ENCODE measurements at places on chromosomes 12 and 14. TPM values are rescaled to one million over a fixed set of nuclear protein-coding genes. Genes with fewer than 3 reads are reported as not detected.

DNA sequence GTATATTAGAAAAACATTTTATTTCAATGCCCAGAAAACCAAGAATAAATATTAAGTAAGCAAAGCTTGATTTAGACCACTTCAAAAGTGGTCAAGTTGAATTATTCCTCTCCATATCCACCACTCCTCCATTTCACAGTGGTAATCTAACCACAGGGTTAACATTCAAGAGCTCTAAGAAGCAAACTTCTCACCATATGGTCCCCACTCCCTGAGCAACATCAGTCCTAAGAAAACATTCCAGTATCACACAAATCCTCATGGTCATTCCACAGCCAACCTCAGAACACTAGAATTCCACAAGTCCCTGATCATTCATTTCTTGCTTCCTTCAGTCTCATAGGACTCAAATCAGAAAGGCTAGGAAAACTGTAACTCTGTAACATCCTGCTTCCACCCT is 47.9 kb downstream of the ST8SIA1 start:
- DNase-seq, result no peak

DNA sequence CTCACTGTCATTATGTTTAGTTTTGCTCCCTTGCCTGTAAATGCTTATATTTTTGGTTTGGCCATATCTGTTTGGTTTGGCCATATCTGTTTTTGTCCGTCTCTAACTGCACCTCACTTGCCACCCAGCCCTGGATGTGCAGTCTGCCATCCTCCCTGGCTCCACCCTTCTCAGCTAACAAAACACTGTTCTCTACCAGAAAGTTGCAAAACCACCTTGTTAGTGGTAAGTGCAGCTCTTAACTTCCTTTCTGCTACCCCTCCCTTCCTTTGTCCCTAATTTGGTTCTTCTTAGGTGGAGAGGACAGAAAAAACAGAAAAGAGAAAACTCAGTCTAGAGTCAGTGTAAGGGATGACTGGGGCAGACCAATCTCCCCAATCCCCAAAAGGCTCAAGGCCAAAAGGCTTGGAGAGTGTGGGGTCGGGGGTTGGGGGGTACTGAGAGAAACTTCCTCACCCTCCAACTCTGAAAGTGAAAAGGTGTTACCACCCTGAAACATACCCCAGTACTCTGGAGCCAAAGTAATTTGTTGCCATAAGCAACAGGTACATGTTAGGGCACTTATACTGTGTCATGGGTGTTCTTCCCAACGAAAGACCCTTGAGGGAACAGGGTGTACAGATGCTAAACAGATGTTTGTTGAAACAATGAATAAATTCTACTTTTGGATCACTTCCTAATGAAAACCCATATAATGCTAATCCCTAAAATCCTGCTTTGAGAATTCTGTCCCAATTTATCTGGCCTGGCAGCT is 5.0 kb downstream of the BIN2 start:
- no peak for DNase-seq

PRORP gene
- 24.9 TPM for total RNA-seq

DNA sequence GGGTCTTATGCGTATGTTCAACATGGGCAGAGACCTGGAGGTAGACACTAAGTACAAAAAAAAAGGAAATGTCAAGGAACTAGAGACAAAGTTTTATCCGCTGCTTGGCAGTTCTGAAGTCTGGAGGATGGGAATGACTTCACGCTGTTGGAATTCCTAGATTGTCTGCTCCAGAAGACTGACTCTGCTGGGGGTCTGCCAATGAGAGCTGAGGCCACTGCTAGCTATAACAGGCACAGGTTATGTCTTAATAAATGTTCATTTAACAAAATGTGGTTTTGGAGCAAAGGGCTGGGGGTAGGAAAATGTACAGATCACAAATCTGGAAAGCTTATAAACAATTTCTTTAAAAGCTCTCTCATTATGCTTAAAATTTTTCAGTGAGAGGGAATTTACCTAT is 5.9 kb downstream of the RNASE8 start:
- DNase-seq, result no peak

OR10G2 gene
- not detected for total RNA-seq

- no peak for DNase-seq
Measured at GRCh38 chr12:115147916-115148315, 463.9 kb upstream of the TBX3 start.

CCDC196 gene
- not detected for total RNA-seq

GRCh38 chr12:25058658-25059058 is 109.8 kb upstream of the BCAT1 start:
- no peak for DNase-seq

DNA sequence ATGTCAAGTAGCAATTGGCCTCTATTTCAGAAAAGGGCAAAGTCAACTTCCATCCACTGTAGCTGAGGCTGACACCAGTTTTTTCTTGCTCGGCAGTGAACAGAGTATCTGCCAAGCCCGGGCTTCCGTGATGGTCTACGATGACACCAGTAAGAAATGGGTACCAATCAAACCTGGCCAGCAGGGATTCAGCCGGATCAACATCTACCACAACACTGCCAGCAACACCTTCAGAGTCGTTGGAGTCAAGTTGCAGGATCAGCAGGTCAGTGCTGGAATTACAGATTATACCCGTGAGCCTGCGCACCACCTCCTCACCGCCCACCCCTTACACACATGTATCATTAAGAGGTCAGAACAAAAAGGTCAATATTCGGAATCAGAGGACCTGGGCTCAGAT is 19.4 kb downstream of the EVL start:
- DNase-seq, result no peak

- DNase-seq, result no peak
Measured at GRCh38 chr12:254039-254438, 8.6 kb downstream of the SLC6A13 start.

GPR84 gene
- not detected for total RNA-seq

DNA sequence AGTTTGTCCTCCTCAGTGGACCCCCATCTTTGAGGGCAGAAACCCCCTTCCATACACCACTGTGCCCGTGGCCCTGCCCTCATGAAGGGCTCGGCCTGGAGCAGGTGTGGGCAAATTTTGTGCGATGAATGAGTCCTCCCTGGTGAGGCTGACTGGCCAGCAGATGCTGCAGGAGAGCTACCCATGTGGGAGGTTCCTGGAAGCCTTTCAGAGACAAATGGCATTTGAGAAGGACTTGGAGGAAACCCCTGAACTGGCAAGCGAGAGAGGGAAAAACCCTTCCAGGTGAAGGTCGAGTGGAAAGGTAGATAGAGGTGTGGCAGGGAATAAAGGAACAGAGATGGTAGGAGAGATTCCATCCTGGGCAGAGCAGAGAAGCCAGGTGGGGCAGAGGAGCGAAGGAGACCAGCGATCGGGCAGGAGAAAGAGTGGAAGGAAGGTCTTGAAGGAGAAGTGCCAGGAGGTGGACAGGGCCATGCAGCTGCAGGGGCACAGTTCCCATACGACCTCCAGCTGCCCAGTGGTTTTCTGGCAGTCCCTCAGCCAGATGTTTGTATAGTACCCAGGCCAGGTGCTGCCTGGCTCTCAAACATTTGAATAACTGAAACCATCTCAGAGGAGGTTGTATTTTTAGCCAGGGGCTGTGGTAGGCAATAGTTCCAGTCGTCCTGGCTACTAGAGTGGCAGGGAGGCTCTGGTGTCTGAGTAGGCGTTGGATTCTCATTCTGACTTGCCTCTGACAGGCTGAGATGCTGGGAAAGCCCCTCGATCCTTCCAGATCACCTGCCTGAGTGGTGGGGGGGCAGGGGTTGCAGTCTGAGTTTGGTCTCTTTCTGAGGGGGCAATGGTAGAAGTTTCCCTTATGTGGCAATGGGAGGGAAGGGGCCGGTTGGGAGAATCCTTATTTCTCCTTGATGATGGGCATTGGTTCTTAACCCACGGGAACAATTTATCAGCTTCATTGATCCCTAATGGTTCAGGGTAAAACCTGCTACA is 40.1 kb downstream of the FBXL14 start:
- no peak for DNase-seq

- DNase-seq, result no peak
Measured at GRCh38 chr12:44157359-44157758, 321.5 kb downstream of the TMEM117 start.

DNA sequence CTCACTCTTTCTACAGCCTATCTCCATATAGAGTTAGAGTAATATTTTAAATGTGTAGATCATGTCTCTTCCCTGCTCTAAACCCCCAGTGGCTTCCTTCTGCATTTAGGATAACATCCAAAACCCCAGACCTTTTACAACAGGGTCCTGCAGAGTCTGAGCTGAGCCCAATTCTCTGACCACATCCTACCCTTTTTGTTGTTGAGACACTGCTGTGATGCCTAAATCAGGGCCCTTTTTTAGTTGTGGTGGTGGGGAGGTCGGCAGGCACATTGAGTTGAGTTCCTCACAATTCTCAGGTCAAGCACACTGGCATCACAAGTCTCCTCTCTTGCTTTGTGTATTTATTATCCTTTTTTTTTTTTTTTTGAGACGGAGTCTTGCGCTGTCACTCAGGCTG is 1.8 kb upstream of the DDX47 start:
- DNase-seq, result no peak

RTN1 gene
- total RNA-seq, result under 0.01 TPM

NINJ2 gene
- 2.4 TPM for total RNA-seq

DNA sequence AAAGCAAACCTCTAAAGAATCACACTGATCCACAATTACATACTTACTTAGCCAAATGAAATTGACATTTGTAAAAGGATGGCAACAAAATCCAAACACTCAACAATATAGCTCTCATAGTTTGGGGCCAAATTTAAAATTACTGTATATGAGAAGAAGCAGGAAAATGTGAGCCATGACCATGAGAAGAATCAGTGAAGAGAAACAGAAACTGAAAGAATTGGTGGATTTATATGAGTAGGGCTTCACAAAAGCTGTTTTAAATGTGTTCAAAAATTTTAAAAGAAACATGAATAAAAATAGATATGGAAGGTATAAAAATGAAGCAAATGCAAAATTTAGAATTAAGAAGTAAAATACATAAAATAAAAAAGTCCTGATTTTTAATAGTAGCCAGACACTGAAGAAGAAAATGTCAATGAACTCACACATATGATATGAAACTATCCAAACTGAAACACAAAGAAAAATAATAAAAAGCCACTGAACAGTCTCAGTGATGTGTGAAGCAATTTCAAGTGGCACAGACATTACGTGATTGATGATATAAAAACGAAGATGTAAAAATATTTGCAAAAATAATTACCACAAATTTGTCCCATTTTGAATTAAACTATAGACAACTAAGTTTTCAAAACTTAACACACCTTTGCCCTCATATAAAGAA is 87.9 kb upstream of the MDGA2 start:
- DNase-seq, result no peak

DNA sequence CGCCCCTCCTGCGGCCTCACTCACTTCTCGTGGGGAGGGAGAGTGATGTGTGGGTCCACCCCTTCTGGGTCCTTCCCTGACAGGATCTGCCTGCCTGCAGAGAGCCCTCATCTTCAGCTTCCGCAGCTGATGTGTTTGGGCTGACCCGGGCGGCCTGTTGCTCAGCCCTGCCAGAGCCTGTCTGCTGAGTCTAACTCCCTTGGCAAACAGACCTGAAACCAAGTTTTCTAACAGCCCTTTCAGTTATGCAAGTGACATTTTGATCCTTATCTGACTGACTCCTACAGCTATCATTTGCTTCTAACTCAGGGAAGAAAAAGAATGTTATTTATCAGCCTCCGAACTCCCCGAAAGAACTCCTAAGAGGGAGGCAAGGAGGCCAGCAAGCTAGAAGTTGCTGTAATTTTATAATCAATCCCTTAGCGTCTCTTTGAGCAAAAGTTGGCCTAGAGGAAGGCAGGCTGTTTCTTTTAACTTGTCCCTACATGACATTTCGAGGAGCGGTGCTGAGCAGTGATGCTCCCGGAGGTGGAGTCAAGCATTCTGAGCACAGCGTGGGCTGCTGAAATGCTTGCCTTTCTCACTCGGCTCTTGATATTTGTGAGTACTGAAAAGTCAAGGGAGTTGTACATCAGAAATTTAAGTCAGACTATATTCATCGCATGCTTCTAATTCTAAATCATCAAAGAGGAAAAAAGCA is 31.5 kb upstream of the CACNA2D4 start:
- no peak for DNase-seq

NKX2-1 gene
- not detected for total RNA-seq

DNA sequence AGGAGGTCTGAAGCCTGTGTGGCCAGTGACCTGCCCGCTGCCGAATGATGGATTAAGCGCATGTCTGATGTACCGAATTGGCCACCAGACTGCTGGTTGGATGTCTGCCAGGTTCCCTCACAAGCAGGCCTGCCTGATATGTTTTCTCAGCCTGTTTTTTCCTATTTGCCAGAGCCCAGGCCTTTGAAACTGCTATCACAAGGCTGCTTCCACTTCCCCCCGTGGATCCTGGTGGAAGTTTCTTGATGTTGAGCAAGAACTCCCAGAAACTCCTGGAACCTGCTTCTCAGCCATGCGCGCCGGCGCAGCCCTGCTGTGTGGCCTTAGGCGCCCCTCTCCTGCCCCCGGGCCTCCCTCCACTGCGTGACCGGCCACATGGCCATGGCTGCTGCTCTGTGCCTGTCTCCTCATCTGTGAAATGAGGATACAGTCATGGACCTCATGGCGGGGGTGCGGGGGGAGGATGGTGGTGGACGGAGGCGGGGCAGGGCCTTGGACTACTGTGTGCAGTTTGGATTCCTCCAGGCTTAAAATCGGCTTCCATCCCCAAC is 56.6 kb downstream of the CALM1 start:
- peak; percentile 95 for DNase-seq

GRCh38 chr12:12365931-12366431 is 9.1 kb downstream of the BORCS5 start:
- no peak for DNase-seq

DNA sequence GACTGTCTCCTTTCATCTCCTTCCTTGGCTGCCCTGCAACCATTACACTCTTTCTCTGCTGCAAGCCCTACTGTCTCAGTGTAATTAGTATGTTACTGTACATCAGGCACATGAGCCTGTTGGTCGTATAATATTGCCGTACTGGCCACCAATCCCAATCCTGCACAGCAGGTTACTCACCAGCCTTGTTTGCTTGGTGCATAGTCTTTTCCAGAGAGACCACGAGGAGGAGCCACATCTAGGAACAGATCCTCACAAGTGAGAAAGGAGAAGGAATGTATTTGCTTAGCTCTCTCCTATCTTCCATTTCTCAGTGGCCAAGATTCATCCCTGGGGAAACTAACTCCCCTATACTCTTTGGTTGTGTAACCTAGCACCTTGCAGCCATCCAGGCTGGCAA is 33.0 kb upstream of the BICDL1 start:
- DNase-seq, result no peak

SIRT4 gene
- 1.8 TPM for total RNA-seq

DNA sequence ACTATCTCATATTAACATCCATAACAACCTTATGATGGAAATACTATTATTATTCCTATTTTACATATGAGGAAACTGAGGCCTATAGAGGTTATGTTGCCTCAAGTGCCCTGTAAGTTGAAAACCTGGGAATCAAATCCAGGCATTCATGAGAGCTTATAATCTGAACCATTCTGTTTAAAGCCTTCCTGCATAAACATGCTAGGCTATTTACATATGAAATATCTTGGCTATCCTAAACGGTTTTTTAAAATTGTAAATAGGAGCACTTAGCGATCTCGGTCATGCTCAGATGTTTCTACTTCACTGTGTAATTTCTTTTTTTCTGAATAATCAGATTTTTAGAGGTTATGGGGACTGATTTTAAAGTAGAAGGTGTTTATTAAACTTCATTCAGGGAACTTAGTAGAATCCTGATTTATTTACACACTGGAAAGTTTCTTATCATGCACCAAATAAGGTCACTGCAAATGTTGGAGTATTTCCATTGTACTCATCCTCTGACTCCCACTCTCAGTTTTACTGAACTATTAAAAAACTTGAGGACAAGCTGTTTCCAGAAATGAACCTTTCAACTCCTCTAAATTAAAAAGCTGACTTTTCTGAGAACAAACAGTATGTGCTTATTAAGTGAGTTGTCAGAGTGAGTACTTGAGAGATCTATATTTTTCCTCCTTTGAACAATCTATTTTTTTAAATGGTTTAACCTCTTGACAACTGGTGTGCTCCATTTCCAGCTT is 141.7 kb downstream of the PIK3C2G start:
- DNase-seq, result no peak

ANKRD33 gene
- total RNA-seq, result 0.26 TPM

All from dermis microvascular lymphatic vessel endothelial cell (primary cell).